Subcutaneous adipose tissue (tissue), 4 donors: ENCODE measurements at places on chromosomes 7 and 10. TPM values are rescaled to one million over a fixed set of nuclear protein-coding genes. Genes with fewer than 3 reads are reported as not detected.

AKR1D1 gene
- 0.34 TPM for total RNA-seq

BTRC gene
- 16.8 TPM for total RNA-seq

ZNF467 gene
- total RNA-seq, result 21.5 TPM

PODXL gene
- 7.6 TPM for total RNA-seq

CRYGN gene
- not detected for total RNA-seq

RBM20 gene
- total RNA-seq, result 10.3 TPM

TEX36 gene
- total RNA-seq, result not detected

SLC39A12 gene
- total RNA-seq, result 0.49 TPM

MMRN2 gene
- 120 TPM for total RNA-seq
